BE2C (cell line): ENCODE measurements at places on chromosomes 2 and 18.

DNA sequence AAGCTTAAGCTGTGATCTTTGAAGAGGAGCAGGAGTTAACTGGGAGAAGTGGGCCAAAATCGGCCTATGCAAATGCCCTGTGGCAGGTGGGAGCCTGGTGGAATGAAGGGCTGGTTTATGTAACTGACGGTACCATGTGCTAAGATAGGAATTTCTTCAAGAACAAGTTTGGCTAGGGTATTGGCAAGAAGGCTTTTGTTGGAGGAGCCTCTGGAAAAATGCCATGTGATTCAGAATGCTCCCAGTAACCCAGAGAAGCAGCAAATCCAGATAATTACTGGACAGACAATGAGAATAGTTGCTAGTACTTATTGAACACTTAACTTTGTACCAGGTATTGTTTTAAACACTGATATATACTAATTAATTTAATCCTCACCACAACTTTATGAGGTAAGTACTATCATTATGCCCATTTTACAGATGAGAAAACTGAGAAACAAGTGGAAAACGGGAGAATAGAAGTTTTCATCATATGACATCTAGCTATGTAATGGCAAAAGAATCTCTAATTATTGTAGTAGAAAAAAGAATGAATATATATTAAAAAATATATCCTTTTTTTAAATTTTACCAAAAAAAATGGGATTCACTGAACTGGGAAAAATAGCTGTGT is 9.1 kb upstream of the FAM124B start:
- no peak for DNase-seq

DNA sequence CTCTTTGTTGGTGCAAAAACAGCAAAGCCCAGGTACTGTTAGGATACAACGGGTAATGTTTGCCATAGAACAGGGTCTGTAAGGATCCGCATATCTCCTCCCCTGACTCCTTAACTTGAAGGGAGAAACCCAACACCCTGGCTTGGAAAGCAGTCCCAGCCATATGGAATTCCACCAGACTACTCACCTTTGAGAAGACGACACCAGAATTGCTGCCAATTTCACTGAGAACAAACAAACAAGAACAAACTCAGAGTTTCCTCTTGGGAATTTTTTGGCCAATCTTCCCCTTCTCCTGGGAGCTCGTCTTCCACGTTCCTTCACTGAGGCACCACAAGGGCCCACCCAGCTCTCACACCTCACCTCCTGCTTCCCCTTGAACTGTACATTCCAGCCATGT is 29.2 kb downstream of the CAPN14 start:
- no peak for DNase-seq

DNA sequence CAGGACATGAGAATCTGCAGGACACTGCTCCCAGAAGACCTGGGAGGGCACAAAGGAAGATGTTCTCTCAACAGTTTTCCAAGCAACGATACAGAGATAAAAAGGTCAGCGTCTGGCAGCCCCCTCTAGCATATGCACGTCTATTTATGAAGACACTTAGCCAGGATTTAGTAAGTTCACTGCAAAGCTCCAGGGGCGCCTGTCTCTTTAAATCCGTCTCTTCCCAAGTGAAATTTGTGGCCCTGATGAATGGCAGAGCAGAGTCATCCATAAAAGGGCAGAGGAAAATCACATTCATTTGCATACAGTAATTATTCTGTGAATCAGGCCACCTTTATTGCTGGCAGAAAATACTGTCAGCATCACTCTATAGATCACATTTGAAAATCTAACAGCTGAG is 390.9 kb upstream of the SMIM21 start:
- no peak for DNase-seq

DNA sequence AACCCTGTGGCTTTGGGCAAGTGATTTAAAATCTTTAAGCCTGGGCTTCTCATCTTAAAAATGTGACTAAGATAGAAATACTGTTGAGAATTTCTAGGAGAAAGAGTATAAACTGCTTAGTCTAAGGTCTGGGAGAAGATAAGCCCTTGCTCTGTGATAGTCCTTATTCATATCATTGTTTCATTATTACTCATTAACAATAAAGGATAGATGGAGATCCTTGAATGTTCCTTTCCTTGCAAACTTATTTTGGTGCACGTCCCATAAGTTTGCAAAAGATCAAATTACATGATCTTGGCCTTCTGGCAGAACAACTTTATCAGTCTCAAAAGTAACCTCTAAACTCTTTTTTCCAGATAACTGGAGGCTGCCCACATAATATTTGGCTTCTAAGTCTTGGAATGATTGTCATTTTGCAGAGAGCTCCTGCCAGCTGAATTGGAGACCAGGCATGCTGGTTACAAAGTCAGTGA is 138.3 kb downstream of the FAM124B start:
- no peak for DNase-seq

DNA sequence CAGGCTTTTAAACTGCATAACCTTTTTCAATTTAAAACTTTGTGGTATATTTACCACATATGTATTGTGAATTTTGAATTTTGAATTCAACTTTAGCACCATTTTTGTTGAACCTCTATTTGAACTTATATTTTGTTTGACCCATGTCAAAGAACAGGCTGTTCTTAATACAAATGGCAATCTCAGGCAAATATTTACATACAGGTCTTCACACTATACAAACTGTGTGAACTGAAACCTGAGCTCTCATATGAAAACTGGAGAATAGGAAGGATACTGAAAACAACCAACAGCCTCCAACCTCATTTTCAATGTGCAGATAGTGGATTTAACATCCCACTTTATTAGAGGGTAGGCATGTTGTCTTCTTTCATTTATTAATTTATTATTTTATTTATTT is 491.8 kb downstream of the KCNJ3 start:
- no peak for DNase-seq

DNA sequence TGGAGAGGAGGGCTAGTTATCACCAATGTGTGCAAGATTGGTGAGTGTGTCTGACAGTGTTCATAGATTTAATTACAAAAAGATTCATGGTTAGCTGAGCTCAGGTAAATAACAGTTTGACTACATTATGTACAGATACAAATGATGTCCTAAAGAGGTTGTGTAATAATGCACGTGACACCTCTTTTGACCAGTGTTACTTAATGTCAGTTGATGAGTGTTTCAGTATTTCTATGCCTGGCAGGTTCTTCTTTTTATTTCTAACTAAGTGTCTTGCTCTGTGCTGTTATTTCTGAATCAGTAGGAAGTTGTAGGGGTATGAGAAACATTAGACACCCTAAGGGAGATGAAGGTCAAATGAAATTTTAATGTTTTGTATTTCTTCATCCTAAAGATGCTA is 7.9 kb upstream of the INHBB start:
- no peak for DNase-seq

DNA sequence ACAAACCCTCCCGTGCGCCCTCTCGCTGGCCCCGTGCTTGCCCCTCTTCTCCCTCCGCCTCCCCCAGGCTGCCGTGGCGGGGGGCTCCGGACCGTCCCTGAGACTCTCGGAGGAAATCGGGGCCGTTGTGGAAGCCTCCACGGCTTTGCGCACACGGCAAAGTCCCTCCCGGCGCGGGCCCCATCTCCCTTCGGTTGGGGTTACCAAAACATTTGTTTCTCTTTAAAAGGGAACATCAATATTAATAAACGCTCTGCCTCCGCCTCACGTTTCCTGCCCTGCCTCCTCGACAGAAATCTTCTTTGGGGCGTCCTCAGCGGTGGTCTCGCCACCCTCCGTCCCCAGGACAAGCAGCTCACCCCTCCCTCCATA is 3.8 kb downstream of the PAX3 start:
- no peak for DNase-seq

- DNase-seq, result no peak
Observed at GRCh38 chr2:234490271-234491091, 6.4 kb downstream of the ARL4C start.

- no peak for DNase-seq
Observed at GRCh38 chr18:44602845-44603244, 77.8 kb upstream of the SETBP1 start.
